Posterior cingulate gyrus (tissue), 11 donors: ENCODE measurements at places on chromosomes 12 and 14.

DNA sequence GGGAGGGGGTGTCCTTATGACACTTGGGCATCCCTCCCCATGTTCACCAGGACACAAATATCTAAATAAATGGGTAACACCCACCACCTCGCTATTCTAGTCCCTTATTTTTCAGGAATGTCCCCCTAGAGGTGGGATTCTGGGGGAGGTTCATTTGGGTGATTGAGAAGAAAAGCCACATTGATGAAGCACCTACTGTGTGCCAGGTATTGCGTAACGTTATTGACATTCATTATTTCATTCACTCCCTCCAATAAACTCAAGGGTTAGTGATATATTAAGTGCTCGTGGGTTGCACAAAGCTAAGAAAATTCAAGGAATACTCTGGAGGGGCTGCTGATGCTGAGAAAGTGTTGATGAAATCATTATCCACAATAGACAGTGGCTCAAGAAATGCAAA lies 92.5 kb upstream of the NOS1 start:
- DNase-seq = no peak

DNA sequence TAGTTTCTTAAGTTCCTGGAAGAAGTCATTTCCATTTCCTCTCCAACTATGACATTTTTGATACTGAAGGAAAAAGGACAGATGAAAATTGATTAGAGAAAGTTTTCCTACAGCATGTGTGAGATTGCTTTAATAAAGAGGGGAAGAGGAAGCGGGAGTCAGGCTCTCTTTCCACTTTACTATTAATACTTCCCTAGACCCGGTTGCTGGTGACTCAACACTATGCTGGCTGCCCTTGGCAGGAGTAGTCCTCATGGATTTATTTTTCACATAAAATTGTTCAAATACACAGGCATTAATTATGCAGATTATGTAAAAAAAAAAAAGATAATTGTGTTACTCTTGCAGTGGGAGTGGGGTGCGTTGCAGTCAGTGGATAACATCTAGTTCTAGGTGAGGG lies 293.4 kb downstream of the EGLN3 start:
- no peak for DNase-seq

DNA sequence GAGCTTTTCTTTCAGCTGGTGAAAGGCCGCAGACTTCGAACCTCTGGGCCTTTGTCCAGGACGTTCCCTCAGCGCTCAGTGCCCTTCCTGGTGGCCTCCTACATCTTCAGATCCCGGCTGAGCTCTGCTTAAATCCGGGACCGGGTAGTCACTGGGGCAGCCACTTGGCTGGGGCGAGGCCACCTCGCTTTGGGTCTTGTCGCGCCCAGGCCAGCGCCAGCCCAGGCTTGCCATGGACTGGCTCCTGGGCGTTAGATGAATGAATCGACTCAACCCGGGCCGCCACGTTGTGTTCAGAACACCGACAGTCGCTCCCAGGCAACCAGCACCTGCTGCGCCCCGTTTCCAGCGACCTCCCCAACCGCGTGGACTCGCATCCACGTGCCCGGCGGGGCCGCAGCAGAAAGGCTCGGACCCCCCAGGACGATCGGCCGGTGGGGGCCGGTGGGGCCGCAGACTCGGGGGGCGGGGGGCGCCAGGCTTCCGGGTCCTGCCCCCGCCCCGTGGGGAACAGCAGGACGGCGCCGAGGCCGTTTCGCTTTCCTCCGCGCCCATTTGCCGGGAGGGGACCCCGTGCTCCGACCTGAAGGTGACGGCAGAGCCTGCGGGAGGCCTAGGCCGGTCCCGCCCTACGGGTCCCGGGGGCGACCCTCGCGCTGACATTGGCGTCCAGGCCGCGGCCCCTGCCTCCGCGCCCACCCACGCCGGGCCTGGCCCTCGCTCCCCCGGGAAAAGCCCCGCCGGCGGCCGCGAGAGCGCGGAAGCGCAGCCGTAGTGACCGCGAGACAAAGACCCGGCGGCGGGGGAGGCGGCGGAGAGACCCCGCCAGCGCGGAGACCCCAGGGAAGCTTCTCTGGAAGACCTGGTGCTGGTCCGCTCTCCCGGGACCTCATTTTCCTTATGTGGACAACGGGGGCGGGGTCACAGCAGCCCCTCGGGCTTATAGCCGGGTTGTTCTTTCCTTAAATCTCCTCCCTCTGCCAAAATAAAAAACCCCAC lies 37.3 kb upstream of the RCOR1 start:
- DNase-seq = no peak

- DNase-seq = no peak
Observed at GRCh38 chr12:14547571-14547970, 20.1 kb downstream of the PLBD1 start.

DNA sequence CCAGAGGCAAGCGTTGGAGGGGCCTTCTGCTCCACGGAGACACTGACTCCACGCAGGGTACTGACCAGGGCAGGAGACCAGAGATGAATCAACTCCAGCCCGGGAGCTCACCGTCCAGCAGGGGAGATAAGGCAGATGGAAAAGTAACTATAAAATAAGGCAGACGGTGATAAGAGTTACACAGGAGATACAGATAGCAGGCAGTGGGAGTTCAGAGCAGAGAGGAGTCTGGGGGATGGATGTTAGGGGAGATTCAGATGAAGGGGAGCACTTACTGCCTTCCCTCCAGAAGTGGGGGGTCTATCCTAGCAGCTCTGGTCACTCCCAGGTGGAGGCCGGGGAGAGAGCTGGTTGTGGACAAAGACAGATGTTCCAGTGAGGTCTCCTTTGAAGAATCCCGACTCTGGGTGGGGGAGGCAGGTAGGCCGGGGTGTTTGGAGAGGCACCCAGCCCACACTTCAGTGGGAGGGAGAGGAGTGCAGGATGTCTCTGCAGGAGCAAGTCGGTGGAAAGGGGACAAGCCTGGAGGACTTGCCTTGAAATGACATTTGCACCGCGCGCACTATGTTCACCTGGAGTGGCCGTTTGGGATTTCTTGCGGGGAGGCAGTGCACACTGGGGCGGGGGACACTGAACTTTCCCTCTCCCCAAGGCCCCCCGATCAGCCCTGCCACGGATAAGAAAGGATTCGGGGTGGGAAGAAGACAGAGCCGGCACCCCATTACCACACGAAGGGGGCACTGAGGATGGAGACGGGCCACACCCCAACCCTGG lies 1.2 kb downstream of the PITPNM2 start:
- DNase-seq = no peak

DNA sequence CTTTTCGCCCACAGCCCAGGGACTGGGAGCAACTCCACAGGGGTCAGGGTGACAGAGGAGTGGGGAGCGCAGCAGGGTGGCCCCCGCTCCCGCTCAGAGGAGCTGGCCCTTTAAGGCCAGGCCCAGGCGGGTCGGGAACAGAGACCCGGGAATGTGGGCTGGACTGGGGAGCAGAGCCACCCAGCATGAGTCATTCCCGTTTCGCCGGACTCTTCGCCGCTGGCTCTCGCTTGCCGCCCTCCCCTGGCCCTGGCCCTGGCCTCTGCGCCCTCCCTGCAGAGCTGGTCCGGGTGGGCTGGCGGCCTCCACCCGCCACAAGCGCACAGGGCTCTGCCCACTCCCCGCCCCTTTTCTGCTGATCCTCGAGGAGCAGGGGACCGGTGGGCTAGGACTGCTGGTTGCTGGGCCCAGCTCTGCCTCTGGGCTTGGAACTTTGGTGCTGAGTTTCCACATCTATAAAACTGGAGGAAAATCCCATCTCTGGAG lies 92.8 kb downstream of the NINJ2 start:
- DNase-seq = no peak

DNA sequence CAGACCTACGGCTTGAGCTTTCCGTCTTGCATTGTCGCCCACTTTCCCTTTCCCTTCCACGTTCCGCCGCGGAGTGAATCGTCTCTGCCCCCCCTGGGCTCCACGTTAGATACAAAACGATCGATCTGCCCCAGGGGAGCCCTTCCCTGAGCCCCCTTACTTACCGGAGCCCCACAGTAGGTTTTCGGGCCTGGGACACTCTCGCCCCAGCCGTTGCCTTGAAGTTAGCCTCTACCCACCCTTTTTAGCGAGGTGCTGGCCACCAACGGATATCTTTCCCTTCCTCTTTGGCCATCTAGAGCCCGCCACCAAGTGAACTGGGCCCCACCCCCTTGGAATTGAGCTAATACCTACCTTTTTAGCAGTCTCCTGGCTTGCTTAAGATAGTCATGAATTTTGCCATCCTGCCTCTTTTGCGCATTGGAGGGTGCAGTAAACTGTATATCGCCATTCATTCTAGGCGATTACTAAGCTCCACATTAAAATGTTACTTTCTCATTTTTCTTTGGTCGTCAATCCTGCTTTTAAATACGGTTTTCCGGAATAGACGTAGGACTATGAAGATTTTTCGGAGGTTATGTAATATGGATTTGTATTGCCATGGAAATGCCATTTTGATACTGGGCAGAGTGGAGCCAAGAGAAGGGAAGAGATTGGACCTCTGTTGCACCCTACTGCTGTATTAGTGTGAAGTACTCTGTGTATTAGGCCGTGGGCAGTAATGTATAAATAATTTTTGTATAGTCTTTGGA lies 764 bp downstream of the RBM25 start:
- no peak for DNase-seq

- no peak for DNase-seq
Observed at GRCh38 chr12:124160097-124160756, 134.7 kb upstream of the RFLNA start.

GRCh38 chr14:68243450-68244010 lies 424.0 kb downstream of the RAD51B start:
- no peak for DNase-seq

- DNase-seq = peak; percentile 62
Observed at GRCh38 chr14:79136071-79137044, 966.2 kb downstream of the NRXN3 start.

GRCh38 chr12:109458771-109459208 lies 18.3 kb downstream of the KCTD10 start:
- no peak for DNase-seq

GRCh38 chr12:25388183-25388582 lies 137.5 kb upstream of the KRAS start:
- no peak for DNase-seq

- no peak for DNase-seq
Observed at GRCh38 chr14:29548948-29549370, 378.7 kb downstream of the PRKD1 start.

DNA sequence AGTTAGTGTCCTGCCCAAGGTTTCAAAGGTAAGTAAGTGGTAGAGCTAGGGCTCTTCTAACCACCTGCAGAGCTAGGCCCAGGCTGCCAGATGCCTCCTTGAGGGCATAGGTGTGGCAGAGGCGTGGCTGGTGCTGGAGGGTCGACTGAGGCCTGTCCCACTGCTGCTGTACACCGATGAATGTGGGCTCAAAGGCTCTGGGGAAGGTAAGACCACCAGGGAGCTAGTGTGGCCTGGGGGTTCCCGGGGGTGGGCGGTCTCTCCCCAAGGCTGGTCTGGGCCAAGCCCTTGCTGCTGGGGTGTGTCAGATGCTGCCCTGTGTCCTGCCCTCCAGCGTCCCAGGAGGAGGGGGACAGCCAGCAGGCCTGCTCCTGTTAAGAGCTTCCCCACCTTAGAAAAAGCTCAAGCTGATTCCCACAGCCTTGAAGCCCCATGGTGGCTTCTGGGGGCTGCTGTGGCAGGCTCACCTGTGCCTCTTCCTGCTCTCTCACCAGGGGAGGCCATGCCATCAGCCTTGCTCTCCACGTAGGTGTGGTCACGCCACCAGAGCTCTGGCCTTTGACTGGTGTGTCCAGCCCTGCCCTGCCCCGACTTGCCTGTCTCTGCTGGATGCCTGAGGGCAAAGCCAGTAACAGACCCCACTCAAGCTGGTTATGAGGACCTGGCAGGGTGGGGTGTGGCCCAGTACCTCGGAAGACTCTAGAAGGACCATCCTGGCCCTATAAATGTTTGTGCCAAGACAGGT lies 36.8 kb downstream of the SH2B3 start:
- DNase-seq = peak; percentile 79

GRCh38 chr12:58301730-58302122 lies 360.4 kb downstream of the ATP23 start:
- DNase-seq = no peak

DNA sequence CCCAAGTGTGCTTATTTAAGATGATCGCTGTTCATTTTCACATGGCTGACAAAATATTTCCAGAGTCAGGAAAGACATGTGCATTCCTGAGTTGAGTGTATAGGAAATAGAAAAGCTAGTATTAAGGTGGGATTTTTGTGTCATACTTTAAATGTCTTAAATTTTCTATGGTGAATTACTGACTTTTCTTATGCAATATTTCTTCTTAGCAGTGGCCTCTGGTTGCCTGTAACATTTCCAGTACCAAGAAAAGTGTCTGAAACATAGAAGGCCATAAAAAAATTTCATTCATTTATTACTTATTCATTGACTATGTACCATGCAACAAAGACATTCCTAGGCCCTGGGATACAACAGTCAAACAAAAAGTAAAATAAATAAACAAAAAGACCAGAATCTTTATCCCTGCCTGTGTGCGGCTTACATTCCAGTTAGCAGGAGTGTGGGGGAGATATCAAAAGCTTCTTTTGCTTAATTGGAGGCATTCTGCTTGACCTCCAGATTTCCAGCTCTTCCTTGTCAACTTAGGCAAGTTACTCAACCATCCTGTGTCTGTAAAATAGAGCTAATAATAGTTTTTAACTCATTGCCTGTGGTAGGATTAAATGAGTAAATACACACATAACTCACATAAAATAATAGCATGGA lies 216.3 kb upstream of the FLRT2 start:
- no peak for DNase-seq

- peak; percentile 52 for DNase-seq
Observed at GRCh38 chr12:113439606-113440030, 17.4 kb downstream of the SDSL start.

GRCh38 chr12:59472273-59472672 lies 123.6 kb upstream of the SLC16A7 start:
- DNase-seq = no peak

GRCh38 chr14:81450100-81450531 lies 50.0 kb upstream of the STON2 start:
- DNase-seq = no peak

GRCh38 chr14:90514566-90514965 lies 117.7 kb downstream of the CALM1 start:
- DNase-seq = peak; percentile 66

GRCh38 chr12:75447691-75448393 lies 32.7 kb upstream of the GLIPR1 start:
- DNase-seq = no peak

- DNase-seq = no peak
Observed at GRCh38 chr14:59093902-59094301, 94.6 kb upstream of the DAAM1 start.

DNA sequence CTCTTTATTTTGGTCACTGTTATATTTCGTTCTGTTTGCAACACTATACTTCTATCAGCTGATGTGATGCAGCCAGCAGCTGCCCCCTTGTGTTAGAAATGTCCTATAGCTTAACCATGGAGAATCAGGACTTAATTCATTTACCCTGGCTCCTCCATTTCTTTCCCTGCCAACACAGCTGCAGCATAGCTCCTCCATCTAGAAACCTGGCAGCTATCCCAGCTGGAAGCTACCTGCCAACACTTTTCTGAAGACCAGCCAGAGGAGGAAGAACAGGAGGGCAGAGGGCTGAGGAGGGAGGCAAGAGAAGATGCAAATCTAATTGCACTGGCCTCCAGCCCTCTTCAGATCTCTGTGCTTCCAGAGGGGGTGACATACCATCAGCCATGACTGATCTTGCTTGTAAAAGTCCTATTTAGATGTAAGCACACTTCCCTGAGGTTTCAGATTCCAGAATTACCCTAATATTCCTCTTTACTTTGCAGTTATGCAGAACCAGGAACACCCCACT lies 156.8 kb upstream of the TMEM260 start:
- peak; percentile 14 for DNase-seq
